ENCODE measurements at places on chromosomes 5 and 9. TPM values are rescaled to one million over a fixed set of nuclear protein-coding genes. Genes with fewer than 3 reads are reported as not detected.

- DNase-seq: no peak
Observed at GRCh38 chr9:133519693-133520092, 5.1 kb downstream of the MYMK start.

DNA sequence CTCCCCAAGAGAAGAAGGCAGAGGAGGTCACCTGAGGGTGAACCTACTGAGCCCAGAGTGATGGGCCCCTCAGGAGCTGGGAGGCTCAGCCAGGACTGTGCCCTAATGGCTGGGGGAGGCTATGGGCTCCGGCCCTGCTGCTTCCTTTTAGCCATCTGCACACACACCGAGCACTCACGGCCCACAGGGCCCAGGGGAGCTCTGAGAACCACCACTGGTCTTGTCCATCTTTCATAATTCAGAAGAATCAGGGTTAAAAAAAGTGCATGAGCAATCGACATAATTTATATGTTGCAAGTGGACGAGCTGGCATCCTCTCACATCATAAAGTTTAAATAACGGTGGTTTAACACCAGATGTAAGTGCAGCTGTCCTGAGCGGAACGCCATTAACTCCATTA lies 162.1 kb downstream of the FSTL4 start:
- no peak for DNase-seq

DNA sequence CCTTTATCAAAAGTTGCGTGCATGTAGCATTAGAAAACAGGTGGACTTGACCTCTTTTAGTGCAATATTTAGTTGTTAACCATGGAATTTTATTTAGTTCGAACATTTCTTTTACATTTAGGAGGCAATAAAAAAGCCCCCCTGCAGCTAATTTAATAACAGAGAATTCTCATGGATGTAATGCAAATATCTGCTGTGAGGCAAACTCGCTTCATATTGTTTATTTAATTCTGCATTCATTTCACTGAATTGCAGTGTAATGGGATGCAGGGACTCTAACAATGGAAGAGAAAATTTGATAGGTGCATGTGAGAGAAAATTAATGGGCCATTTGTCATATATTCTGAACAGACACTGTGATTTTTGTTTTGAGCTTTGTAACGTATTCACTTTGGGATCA lies 205.1 kb upstream of the CHD1 start:
- DNase-seq: no peak

GRCh38 chr9:110582156-110582555 lies 2.6 kb upstream of the SVEP1 start:
- DNase-seq: no peak

AGXT2 gene
- not detected for total RNA-seq

CCDC180 gene
- 3.5 TPM for total RNA-seq

PCA3 gene
- total RNA-seq: not detected

GAS1 gene
- total RNA-seq: 109 TPM

Measured in omental fat pad (tissue), 4 donors.